ENCODE measurements at places on chromosomes 2 and 18. TPM values are rescaled to one million over a fixed set of nuclear protein-coding genes. Genes with fewer than 3 reads are reported as not detected.

Gene TXNDC9
- 109 TPM for total RNA-seq

DNA sequence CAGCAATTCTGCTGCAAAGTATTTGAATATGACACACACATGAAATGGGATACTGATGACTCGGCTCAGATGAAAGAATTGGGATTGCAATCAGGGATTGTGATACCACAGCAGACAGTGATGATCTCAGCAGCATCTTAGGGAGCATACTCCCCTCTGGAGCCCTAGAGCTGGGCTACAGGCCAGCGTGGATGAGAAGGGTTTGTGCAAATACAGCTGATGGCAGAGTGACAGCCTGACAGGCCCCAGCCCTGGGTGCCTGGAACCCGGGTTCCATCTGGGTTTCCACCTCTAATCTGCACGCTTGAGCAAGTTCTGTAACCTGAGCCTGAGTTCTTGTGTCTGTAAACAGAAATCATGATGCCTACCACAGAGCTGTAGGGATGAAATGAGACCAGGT lies 418.0 kb downstream of the LRATD1 start:
- H3K36me3 ChIP-seq: no peaks in the 10 kb centered on the region
- no peak overlapping the region for H3K27ac ChIP-seq
- H3K4me1 ChIP-seq: peaks cover 3% of the 10 kb centered on the region
- H3K4me3 ChIP-seq: no peak overlapping the region

Gene COL3A1
- 0.22 TPM for total RNA-seq

Gene CD302
- total RNA-seq: 1.1 TPM

DNA sequence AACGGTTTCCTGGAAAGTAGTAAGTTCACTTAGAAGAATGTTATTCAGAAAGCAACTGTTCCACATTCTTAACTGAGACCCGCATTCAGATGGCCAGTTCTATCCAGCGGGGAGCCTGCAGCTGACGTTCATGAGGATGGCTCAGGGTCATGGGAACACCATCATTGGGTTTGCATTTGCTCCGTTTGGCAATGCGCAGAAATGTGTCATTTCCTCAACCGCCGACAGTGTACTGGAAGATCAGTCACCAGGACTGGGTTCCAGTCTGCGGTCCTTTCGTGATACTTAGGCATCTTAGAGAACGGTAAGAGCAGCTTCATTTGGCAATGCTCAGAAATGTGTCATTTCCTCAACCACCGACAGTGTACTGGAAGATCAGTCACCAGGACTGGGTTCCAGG lies 104.0 kb downstream of the DNER start:
- DNase-seq: no peak
- no peaks in the 10 kb centered on the region for H3K36me3 ChIP-seq
- H3K4me3 ChIP-seq: no peak overlapping the region
- H3K27me3 ChIP-seq: no peaks in the 10 kb centered on the region
- H3K4me1 ChIP-seq: no peaks in the 10 kb centered on the region
- H3K27ac ChIP-seq: no peak overlapping the region

Gene VWA3B
- total RNA-seq: not detected

GRCh38 chr2:34806396-34806795 lies 1207.3 kb upstream of the FAM98A start:
- no peaks in the 10 kb centered on the region for H3K4me1 ChIP-seq
- no peaks in the 10 kb centered on the region for H3K27me3 ChIP-seq
- DNase-seq: no peak
- H3K36me3 ChIP-seq: no peaks in the 10 kb centered on the region
- no peak overlapping the region for H3K4me3 ChIP-seq

- peaks cover 30% of the 10 kb centered on the region for H3K27me3 ChIP-seq
- H3K4me1 ChIP-seq: no peaks in the 10 kb centered on the region
- no peak overlapping the region for H3K27ac ChIP-seq
- no peaks in the 10 kb centered on the region for H3K36me3 ChIP-seq
These were observed 12.9 kb upstream of the SALL3 start for GRCh38 chr18:78966793-78967106.

DNA sequence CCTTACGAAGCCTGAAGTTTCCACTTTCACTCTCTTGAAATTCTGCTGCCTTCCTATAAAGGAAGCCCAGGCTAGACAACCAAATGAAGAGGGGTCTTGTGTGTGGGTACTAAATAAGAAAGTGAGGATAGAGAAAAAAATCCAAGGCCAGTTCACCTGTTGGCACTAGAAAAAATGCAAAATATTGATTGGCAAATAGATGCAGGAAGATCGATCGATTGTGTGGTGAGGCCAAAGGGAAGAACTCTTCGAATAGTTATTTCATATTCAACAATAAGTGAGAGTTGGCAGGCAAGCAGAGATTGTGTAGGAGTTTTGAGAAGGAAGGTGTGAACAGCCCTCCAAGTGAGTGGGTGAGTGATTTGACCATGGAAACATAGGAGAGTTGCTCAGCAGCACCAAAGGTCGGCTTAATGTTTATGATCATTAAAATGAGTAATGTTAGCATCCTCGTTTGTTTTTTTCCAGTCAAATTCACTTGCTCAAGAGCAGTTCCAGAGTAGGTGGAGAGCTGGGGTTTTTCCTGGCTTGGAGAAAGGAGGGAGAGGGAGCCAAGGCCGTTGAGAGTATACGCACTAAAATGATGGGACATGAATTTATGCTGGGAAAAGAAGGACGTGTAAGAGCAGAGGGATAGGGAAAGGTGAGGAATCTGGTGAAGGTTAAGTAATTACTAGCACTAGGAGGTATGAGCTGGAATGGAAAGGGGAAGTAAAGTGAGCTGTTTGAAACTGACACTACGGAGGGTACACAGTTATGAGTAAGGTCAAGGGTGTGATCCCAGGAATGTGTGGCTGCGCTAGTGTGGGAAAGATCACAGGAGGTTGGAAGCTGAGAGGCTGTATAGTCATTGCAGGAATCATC lies 1.1 kb upstream of the NAPG start:
- peaks cover 5% of the 10 kb centered on the region for H3K4me1 ChIP-seq
- peaks cover 5% of the 10 kb centered on the region for H3K27me3 ChIP-seq
- no peak for DNase-seq
- H3K4me3 ChIP-seq: no peak overlapping the region

Gene ASPRV1
- total RNA-seq: 0.30 TPM

- H3K27ac ChIP-seq: no peak overlapping the region
- no peak for DNase-seq
- no peaks in the 10 kb centered on the region for H3K27me3 ChIP-seq
These were observed 137.8 kb downstream of the PRKCE start for GRCh38 chr2:45789317-45789716.

GRCh38 chr18:79789901-79790890 lies 7.5 kb upstream of the KCNG2 start:
- no peak overlapping the region for H3K4me3 ChIP-seq
- H3K36me3 ChIP-seq: no peaks in the 10 kb centered on the region
- no peak for DNase-seq
- H3K4me1 ChIP-seq: peaks cover 4% of the 10 kb centered on the region

- peaks cover 5% of the 10 kb centered on the region for H3K4me1 ChIP-seq
- no peak overlapping the region for H3K4me3 ChIP-seq
- no peak for DNase-seq
- H3K36me3 ChIP-seq: no peaks in the 10 kb centered on the region
- no peaks in the 10 kb centered on the region for H3K27me3 ChIP-seq
These were observed 19.4 kb downstream of the ACKR3 start for GRCh38 chr2:236588932-236589592.

Gene ALLC
- total RNA-seq: not detected

- no peak overlapping the region for H3K27ac ChIP-seq
- no peak for DNase-seq
- H3K4me3 ChIP-seq: no peak overlapping the region
- no peaks in the 10 kb centered on the region for H3K27me3 ChIP-seq
- peaks cover 11% of the 10 kb centered on the region for H3K4me1 ChIP-seq
These were observed 20.0 kb upstream of the PTPN2 start for GRCh38 chr18:12904012-12904516.

Gene CNGA3
- not detected for total RNA-seq

DNA sequence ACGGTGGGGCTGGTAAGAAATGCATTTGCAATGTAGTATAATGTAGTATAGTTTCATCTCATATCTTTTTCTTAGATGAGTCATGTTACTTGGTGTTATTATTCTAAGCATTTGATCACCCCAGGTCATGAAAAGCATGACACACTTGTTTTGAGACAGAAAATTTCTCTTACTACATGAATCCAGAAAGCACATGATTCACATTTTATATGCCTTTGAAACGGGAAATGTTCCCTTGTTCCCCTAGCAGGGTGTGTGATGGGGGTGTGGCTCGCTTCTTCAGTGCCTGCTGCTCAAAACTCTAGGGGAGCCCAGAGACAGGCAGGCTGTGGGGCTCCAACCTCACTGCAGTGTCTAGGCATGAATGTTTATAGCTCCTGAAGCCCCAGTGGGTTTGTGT lies 116.0 kb upstream of the RAB27B start:
- no peak for DNase-seq
- no peak overlapping the region for H3K27ac ChIP-seq
- no peaks in the 10 kb centered on the region for H3K27me3 ChIP-seq
- H3K4me3 ChIP-seq: no peak overlapping the region

- no peak for DNase-seq
- H3K27ac ChIP-seq: no peak overlapping the region
- no peak overlapping the region for H3K4me3 ChIP-seq
- no peaks in the 10 kb centered on the region for H3K4me1 ChIP-seq
These were observed 228.0 kb upstream of the ID2 start for GRCh38 chr2:8453904-8454302.

Gene KLHL29
- 1.6 TPM for total RNA-seq

DNA sequence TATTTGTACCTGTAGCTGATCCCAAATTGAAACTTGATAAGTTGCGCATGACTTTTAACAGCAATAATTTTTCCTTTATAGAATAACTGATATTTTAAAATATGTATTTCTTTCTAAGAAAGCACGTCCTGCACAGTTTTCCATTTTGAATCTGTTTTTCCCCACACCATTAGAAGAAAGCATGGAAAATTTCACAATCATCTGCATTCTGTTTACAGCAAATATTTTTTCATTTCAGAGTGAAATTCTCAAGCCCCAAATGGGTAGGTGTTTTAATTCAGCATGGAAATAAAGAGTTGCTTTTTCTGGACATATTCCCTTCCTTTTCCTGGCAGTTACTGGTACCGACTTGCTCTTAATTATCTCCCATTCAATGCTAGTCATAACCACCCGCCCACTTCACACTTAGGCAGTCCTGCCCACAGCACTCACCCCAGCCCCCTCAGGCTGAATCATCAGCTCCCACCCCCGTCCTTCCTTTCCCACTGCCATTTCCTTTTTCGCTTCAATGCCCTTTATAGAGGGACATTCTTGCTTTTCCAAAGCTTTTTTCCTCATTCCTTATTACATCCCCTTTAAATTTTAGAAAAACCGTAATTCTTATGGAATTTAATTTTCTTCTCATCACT lies 89.2 kb upstream of the GLS start:
- no peak overlapping the region for H3K27ac ChIP-seq
- peaks cover 5% of the 10 kb centered on the region for H3K4me1 ChIP-seq
- H3K4me3 ChIP-seq: no peak overlapping the region
- no peaks in the 10 kb centered on the region for H3K36me3 ChIP-seq
- no peaks in the 10 kb centered on the region for H3K27me3 ChIP-seq

GRCh38 chr2:162057426-162057825 lies 16.6 kb downstream of the DPP4 start:
- no peaks in the 10 kb centered on the region for H3K27me3 ChIP-seq
- H3K4me3 ChIP-seq: no peak overlapping the region
- H3K27ac ChIP-seq: no peak overlapping the region

- no peaks in the 10 kb centered on the region for H3K36me3 ChIP-seq
- H3K4me3 ChIP-seq: no peak overlapping the region
- H3K4me1 ChIP-seq: peaks cover 4% of the 10 kb centered on the region
- H3K27ac ChIP-seq: no peak overlapping the region
- DNase-seq: peak; percentile 85
These were observed 36.8 kb upstream of the PLEKHM3 start for GRCh38 chr2:208062113-208062512.

Gene ZSWIM2
- total RNA-seq: 0.39 TPM

DNA sequence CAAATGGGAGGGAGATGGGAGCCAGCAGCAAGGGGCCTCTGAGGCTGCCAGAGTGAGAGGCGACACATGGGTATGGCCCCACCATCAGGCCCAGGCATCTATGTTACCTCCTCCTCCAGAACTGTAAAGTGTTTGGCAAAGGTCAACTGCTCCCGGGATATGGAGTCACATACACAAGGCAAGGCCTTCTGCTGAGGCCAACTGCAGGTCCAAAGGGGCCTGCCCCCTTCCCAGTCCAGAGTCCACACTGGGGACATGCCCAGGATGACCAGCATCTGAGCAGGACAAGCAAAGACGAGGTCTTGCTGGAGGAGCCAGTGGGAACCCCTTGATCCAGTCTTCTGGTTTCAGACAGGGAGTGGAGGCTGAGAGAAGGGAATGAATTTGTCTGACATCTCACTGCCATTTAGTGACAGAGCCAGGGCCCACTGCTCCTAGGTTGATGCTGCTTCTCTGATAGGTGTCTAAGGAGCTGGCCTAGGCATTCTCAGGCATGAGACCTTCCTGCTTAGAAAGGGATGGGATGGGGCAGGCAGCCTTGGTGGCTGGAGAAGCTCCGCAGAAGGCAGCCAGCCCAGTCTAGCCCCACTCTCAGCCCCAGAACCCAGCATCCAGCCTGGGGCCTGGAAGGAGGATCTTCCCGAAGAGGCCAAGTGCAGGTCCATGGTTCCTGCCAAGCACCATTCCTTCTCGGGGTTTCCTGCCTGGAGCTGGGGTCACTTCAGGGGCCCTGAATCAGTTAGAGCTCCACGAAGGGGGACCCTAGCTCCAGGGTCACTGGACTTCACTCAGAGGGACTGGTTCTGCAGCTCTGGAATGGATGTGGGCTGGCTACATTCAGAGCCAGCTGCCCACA lies 26.4 kb downstream of the EMX1 start:
- H3K36me3 ChIP-seq: no peaks in the 10 kb centered on the region
- no peak overlapping the region for H3K27ac ChIP-seq
- no peak for DNase-seq
- peaks cover 13% of the 10 kb centered on the region for H3K4me1 ChIP-seq

DNA sequence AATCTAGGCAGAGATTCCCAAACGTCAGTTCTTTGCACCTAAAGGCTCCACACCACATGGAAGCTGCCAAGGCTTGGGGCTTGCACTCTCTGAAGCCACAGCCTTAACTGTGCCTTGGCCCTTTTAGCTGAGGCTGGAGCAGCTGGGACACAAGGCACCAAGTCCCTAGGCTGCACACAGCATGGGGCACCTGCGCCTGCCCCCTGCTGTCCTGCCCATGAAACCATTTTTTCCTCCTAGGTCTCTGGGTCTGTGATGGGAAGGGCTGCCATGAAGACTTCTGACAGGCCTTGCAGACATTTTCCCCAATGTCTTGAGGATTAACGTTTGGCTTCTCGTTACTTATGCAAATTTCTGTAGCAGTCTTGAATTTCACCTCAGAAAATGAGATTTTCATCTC lies 241.5 kb downstream of the OSR1 start:
- no peak for DNase-seq
- H3K27ac ChIP-seq: no peak overlapping the region
- H3K36me3 ChIP-seq: no peaks in the 10 kb centered on the region
- no peaks in the 10 kb centered on the region for H3K27me3 ChIP-seq
- H3K4me3 ChIP-seq: no peak overlapping the region

Gene RPS27A
- 2,670 TPM for total RNA-seq

Gene TMEM163
- 0.95 TPM for total RNA-seq

Data from neural progenitor cell (in vitro differentiated cells).